ENCODE measurements at places on chromosomes 4 and X.
A peak's percentile ranks its signal among the peaks of the same experiment; 100 is the strongest.

- no peak for DNase-seq
Observed at GRCh38 chr4:3297066-3297859, 4.4 kb downstream of the RGS12 start.

GRCh38 chrX:10052906-10053625 lies 85.9 kb downstream of the CLDN34 start:
- DNase-seq, result no peak

GRCh38 chr4:74531963-74532794 lies 87.2 kb downstream of the AREG start:
- no peak for DNase-seq

GRCh38 chr4:121697564-121697963 lies 784 bp upstream of the ANXA5 start:
- DNase-seq, result no peak

- DNase-seq, result peak; percentile 30
Observed at GRCh38 chr4:7805533-7806337, 133.9 kb downstream of the AFAP1 start.

GRCh38 chrX:95903490-95903889 lies 781.2 kb upstream of the DIAPH2 start:
- no peak for DNase-seq

DNA sequence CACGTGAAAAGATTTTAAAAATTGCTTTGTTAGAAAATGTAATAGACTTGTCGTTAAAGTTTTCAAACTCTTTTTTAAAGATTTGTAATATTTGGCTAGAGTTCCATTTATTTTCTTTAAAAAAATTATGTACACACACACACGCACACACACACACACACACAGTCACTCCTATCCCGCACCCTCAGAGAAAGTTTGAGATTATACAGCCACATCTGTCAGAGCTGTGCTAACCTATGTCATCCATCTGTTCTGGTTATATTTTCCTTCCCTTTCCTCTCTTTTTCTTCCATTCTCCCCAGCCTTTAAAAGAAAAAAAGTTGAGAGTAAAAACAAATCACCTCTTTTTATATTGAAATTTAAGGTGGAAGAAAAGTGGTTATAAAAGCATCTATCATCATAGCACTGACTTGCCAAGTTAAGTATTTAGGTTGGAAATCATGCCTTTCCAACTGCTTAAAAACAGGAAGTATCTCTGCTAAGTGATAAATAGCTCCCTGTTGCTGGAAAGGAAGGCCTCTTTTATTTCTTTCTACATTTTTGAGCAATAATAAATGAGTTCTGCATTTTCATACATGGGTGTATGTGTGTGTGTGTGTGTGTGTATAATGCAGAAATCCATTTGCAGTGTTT lies 163.3 kb upstream of the SPRY1 start:
- DNase-seq, result no peak

- DNase-seq, result no peak
Observed at GRCh38 chr4:47274901-47275300, 188.6 kb downstream of the COMMD8 start.

DNA sequence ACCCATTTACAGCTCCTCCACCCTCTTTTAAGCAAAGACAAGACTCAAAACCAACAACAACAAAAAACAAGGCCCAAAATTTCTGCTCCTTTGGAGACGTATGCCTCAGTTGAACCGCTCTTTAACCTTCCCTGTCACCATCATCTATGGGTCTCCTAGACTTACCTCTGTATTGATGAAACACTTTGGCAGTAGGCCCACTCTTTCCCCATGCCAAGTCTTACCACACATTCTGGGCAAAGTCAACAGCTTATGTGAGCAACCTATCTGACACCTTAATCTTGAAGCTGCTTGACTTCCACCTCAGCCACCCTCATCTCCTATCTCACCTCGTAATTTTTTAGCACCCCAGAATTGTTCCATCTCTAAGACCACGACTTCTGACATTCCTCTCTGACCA lies 99.7 kb upstream of the CXorf66 start:
- DNase-seq, result no peak

DNA sequence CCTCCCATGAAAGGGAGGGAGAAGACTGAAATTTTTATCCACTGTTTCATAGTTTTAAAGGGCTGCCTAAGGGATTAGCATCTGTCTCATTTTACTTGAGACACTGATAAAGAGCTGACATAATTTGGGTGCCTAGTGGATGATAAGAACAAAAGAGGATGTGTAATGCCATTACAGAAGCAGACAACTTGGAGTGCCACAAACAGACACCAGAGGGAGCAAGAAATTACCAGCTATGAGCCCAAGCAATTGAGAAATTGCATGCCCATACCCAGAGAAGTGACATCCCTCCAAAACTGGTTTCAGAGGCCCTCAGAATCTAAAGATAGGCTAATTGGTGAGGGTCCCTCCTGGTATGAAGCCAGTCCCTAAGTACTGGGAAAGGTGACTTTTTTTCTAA lies 38.5 kb upstream of the POU3F4 start:
- DNase-seq, result no peak

DNA sequence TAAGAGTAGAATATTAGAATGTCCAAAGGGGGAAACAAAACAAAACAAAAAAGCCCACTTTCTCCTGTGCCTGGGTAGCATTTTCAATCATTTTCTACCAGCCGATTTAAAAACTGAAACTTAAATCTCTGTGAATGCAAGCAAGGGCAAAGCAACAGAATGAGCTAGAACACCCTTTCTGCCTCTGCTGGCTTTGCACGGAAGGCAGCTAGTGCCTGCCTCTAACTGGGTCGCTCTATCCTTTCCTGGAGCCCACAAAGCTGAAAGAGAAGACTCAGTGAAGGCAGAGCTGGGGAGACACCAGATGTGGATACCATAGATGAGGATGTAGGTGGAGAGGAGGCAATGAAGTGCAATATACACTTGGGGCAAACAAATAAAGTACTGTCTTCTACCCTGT lies 248.9 kb upstream of the TTC29 start:
- no peak for DNase-seq

DNA sequence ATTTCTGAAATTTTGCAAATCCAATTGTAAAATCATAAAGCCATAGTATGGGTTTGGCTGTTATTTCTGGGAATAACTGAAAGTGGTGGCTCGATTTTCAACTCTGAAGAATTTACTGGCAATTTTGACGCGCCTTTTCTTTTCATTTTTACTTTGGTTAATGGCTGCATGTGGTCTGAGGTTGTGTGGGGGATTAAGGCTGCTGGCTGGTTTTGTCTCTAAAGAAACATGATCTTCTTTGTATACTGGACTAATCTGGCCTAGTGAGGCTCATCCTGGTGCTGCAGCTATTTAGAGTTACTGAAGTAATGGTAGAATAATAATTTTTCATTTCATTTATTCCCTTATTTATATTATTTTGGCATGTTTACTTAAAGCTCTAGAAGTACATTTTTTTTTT lies 164.0 kb downstream of the RNF150 start:
- no peak for DNase-seq
